NCI-H187 (cell line): ENCODE measurements at places on chromosomes 1 and 21.
A peak's percentile ranks its signal among the peaks of the same experiment; 100 is the strongest.

DNA sequence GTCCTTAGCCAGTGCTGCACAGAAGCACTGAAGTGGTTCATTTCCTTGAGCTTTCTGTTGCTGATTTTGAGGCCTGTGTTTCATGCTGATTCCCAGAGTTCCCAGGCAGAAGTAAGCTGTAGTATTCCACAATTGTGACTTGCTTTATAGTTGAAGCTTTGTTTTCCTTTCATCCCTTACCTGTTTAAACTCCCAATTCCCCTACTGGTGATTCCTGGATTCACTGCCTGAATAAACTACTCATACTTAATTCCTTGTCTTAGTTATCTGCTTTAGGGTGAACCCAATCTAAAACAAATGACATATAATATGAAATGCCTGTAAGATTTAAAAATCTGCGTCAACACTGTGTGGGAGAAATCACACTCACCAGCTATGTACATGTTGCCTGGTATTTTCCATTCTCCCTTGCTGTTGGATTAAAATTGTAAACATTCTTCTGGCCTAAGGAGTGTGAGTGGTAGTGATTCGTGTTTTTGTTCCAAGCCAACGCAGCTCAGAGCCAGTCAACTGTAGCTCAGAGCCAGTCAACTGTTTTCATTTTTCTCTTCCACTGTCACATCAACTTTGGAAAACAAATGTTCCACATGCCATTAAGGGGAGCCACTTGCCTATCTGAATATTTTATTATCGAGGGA lies 879.4 kb downstream of the MRPL39 start:
- DNase-seq: no peak

GRCh38 chr1:166159656-166160055 lies 7.1 kb downstream of the FAM78B start:
- no peak for DNase-seq

DNA sequence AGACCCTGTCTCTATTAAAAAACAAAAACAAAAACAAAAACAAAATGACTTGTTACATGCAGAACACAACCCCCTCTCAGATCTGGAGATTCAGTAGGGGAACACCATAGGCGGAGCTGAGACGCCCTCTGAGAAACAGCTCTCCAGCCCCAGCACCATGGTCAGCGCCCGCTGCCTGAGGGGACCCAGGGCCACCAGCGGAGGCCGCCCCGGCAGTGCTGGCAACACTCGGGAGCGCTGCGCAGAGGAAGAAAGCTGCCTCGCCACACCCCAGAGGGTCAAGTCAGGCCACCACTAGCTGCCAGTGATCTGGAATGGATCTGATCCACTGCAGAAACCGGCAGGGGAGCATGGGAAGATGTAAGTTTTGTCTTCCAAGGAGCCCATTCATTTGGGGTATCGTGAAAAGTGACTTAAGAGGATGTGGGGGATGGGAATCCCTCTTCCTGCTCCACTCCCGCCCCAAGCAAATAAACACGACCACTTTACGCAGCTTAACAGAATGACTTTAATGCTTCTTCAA lies 3.1 kb downstream of the ACTA1 start:
- DNase-seq: no peak

GRCh38 chr21:37528150-37528937 lies 161.8 kb downstream of the DYRK1A start:
- DNase-seq: no peak

GRCh38 chr1:52463891-52464290 lies 59.5 kb downstream of the PRPF38A start:
- DNase-seq: no peak

- no peak for DNase-seq
Measured at GRCh38 chr1:39787468-39787867, 1.2 kb downstream of the BMP8B start.

- no peak for DNase-seq
Measured at GRCh38 chr1:225666495-225666894, 13.6 kb upstream of the ENAH start.

GRCh38 chr1:96329121-96329520 lies 392.5 kb upstream of the PTBP2 start:
- no peak for DNase-seq

DNA sequence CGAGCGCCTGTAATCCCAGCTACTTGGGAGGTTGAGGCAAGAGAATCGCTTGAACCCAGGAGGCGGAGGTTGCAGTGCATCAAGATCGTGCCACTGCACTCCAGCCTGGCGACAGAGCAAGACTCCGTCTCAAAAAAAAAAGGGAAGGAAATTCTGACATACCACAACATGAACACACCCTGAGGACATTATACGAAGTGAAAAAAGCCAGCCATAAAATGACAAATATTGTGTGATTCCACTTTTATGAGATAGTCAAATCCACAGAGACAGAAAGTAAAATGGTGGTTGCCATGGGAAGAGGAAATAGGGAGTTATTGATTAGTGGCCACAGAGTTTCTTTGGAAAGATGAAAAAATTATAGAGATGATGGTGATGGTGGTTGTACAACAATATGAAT lies 41.7 kb downstream of the EVI5 start:
- no peak for DNase-seq

GRCh38 chr1:4778056-4778455 lies 123.6 kb downstream of the AJAP1 start:
- no peak for DNase-seq

DNA sequence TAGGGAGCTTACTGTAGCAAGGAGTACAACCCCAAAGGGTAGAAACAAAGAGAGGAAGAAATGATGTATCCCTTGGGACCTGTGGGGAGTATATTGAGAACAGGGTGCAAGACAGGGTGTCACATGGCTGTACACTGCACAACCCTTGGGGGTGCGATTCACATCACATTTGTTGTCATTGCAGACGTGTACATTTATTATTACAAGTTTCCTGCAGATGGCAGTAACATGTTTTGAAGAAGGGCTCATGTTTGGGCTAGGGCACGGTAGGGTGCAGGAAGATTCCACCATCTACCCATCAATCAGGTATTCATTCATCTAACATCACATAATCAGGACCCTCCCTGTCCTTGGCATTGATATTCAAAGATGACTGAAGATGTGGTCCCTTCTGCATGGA lies 62.5 kb downstream of the NDUFS5 start:
- no peak for DNase-seq

DNA sequence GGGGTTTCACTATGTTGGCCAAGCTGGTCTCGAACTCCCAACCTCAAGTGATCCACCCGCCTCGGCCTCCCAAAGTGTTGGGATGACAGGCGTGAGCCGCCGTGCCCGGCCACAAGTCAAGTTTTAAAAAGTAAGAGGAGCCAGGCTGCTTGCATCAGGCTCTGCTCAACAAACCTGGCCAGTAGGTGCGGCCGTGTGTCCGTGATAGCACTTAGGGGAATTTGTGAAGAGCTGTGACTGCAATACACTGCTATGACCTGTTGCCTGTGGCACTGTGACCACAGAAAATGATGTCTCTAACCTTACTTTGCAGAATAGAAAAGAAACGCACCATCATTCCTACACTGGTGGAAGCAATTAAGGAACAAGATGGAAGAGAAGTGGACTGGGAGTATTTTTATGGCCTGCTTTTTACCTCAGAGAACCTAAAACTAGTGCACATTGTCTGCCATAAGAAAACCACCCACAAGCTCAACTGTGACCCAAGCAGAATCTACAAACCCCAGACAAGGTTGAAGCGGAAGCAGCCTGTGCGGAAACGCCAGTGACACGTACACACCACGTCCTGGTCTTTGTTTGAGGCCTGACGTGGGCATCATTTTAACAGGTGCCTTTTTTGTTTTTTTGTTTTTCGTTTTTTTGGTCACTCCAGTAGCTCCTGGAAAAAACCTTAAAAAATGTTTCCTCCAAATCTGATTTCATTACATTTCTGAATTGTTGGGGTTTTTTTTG lies 16.7 kb downstream of the C1orf174 start:
- DNase-seq: no peak

GRCh38 chr1:151457911-151458801 lies 1.1 kb downstream of the POGZ start:
- peak; percentile 66 for DNase-seq

DNA sequence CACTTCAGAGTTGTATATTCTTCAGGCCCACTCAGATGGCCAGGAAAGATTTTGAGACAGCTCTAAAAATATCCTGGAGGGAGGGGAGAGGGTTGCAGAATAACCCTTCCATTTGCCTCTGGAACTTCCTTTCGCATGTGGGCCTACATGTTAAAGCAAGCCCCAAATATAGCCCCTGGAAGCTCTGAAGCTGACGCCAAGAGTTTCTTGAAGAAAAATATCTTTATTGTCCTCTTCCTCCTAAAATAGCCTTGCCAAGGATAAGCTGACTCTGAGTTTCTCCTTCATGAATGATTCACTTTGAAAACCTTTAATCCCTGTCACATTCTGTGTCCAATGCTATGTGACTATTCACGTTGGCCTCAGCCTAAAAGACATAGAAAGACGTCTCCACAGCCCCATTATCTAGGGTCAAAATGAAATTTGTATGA lies 6.4 kb downstream of the C1orf116 start:
- no peak for DNase-seq

GRCh38 chr1:223106856-223107255 lies 36.2 kb downstream of the TLR5 start:
- DNase-seq: peak; percentile 19

DNA sequence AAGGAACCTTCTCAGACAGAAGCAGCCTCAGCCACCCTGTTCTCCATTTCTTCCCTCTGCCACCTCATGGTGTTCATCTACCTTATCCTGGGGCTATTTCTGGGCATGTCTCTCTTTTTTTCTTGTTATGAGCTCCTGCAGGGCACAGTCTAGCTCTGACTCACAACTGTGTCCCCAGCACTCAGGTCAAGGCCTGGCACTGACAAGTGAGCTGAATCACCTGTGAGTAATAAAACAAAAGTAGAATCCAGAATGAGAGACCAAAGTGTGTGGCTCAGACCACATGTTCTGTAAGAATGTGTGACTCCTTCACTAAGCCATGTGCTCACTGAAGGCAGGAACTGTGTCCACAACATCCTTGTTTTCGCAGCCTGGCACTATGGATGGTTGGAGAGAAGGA lies 23.2 kb downstream of the C1orf94 start:
- DNase-seq: no peak

DNA sequence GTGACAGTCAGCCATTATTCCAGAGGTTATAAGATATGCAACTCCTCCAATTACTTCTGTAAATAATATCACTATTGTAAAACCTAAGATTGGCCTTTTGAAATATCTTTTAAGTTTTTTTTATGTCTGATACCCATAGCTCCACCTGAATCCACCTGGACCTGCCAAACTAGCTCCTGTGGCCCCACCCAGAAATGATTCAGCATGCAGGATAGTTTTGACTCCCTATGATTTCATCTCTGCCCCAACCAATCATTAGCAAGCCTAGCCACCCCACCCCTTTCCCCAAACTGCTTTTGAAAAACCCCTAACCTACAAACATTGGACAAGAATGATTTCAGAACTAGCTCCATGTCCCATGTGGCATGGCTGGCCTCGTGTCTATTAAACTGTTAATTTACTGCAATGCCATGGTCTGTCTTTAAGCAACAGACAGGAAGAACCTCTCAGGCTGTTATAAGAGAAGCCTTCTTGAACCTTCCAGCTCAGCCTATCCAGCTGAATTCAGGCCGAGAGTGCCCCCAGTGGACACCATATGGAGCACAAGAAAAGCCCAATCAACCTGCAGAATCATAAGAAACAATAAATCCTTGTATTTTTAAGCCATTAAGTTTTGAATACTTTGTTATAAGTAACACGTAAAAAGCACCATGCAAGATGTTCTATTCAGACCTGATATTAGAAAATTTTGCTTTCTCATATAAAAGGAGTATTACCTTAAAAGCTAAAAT lies 263.0 kb upstream of the ZRANB2 start:
- DNase-seq: no peak

DNA sequence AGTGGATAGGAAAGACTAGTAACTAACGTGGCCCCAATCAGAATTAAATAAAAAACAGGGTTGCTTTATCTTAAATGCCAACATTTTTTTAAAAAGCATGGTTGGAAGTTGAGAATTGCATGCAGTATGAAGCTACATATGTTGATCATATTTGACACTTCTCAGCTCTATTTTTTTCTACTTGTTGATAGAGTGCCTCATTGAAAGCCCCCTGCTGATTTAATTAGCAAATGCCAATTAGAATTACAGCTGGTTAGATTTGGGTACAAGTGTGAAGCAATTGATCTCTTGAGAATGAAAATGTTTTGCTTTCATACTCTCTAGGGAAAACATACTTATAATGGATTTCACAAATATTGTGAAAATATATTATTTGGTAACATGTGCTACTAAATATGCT lies 40.5 kb downstream of the CHD1L start:
- no peak for DNase-seq

DNA sequence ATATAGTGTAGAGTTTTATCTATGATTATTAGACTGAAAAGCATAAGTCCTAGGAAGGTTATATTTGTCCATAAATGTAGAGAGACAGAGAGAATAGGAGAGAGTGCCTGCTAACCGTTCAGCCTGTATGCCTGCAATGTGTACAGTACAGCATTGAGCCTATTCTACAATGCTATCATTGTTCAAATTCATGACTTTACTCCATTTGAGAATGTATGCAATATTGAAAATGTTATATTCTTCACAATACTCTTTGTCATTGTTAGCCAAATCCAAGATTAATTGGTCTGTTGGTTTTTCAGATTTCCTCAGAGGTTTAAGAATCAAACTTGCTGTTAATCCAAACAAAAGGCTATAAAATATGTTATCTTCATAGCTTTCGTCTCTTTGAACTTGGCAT lies 585.2 kb upstream of the B3GALT2 start:
- DNase-seq: no peak

- no peak for DNase-seq
Measured at GRCh38 chr1:36479505-36480051, 3.1 kb downstream of the CSF3R start.

DNA sequence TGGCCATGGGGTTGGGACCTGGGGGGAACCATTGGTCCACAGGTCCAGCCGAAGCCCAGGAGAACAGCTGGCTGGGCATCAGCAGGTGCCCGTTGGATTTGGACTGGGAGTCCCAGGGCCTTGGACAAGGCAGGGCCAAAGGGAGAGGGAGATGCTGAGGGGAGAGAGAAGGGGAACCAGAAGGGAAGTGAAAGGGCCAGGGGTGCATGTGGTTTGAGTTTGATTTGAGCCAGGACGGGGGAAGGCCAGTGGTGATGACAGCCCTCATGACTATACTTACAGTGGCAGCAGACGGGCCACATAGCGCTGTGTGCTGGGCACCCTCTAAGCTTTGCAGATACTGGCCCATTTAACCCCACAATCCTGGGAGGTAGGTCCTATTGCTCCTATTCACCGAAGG lies 18.8 kb downstream of the AGRN start:
- DNase-seq: no peak

DNA sequence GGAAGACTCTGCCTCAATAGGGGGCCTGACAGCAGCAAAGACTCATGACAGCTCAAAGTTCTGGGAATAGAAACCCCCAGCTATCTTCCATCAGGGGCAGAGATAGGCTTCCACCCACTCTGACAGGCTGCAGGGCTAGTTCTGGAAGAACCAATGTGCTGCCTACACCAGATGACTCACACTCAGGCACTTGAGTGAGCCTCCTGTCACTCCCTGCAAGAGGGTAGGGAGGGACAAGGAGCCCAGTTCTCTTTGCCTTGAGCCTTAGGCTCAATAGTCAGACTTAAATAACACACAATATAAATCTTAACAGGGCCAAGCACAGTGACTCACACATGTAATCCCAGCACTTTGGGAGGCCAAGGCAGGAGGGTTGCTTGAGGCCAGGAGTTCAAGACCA lies 386.4 kb downstream of the HHAT start:
- DNase-seq: no peak
